ENCODE measurements at places on chromosomes 1 and 21.

DNA sequence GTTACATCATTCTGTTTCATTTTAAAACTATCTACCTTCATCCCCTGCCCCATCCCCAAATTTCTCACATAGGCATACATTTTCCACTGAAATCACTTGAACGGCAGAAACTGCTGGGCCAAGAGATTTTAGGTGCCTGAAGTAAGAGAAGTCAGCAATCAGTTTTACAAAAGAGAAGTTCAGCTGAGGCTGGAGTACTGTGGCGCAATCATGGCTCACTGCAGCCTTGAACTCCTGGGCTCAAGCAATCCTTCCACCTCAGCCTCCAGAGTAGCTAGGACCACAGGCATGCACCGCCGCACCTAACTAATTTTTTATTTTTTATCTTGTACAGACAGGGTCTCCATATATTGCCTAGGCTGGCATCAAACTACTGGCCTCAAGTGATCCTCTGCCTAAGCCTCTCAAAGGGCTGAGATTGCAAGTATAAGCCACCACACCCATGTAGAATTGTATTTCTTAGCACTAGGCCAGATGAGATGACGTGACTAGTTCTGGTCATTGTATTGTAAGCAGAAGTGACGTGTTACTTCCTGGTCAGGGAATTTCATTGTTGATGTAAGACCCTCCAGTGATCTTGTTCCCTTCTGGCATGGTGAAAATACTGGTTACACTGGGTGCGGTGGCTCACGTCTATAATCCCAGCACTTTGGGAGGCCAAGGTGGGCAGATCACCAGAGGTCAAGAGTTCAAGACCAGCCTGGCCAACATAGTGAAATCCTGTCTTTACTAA is 7.1 kb downstream of the BECN2 start:
- no peak for DNase-seq

DNA sequence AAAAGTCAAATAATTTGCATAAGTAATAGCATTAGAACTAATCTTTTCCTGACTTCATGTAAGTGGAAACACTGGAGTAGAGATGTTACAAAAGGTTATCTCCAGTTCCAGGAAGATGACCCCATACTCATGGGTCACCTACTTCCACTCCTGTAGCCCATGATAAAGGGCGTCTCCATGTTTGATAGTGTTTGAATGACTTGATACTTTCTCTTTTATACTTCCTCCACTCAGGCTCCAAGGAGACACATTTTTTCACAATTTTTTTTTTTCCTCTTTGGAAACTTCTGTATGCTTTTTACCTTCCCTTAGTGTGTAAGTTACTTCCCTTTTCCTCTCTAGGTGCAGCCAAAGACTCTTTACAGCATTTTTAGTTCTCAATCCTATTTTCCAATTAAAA is 382.1 kb upstream of the B3GALT2 start:
- no peak for DNase-seq

DNA sequence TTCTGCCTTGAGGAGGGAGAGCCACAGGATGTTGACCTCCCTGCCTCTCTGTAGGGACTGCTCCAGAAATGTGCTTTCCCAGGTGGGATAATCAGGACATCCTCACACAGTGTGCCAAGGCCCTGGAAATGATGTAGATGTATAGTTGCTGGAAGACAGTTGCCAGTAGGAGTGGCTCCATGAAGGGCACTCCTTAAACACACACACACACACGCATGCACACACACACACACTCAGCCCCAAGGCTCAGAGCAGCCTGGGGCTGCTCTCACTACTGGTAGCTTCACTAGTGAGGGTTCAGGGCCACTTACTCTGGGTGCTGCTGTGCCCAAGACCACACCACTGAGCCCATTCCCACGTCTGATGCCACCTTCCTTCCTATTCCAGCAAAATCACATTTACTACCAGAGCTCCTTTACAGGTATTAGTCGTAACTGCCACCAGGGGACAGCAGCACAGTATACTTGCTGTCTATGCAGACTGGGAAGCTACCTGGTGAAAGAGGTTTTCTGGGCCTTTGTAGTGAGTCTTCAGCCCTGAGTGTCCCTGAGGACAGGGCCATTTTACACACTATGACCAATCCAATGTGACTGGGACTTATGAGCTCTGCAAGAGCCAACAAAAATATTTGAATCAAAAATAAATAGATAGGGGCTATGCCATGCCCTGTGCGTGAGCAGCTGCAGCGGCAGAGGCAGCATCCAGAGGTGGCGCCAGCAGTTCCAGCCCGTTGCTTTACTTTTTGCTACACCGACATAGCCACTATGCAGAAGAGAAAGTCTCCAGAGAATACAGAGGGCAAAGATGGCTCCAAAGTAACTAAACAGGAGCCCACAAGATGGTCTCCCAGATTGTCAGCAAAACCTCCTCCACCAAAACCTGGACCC is 15.0 kb downstream of the CRNN start:
- no peak for DNase-seq

- no peak for DNase-seq
Observed at GRCh38 chr1:22822371-22822770, 111.7 kb downstream of the EPHB2 start.

GRCh38 chr1:204192589-204193352 is 3.5 kb downstream of the KISS1 start:
- no peak for DNase-seq

DNA sequence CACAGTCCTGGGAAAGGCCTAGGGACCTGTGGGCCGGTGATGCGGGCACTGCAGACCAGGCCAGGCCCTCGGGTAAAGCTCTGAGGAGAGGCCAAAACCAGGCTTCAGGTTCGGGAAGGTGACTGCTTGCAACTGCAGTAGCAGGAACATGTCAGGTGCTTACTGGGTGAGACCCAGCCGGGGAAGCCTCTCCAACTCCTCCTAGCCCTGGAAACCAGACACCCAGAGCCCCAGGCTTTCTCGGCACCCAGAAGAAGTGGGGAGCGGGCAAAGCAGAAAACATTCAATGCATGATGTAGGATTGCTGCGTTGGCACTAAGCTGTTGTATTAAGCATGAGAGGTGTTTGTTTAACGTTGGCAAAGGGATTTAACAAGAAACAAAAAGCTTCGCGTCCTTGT is 20.2 kb upstream of the GNPAT start:
- no peak for DNase-seq

DNA sequence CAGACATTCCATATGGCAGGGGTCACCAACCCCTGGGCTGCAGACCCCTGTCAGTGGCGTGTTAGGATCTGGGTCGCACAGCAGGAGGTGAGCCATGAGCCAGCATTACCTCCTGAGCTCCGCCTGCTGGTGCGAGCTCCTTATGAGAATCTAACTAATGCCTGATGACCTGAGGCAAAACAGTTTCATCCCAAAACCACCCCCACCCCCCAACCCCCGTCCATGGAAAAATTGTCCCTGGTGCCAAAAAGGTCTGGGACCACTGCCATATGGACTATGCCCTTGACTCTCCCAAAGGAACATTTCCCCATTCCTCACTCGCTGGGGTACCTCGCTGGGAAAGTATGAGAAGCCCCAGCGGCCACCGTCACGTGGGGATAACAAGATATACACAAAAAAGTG is 6.4 kb upstream of the CPT2 start:
- DNase-seq, result no peak

Measured in stimulated activated effector memory CD8-positive, alpha-beta T cell treated with anti-CD3 and anti-CD28 coated beads, Interleukin-12 subunit alpha, Interleukin-12 subunit beta, amount 100 ng/mL, for 72 hours (primary cell).